Cortex of kidney (tissue), 1 donor: ENCODE measurements at places on chromosomes 13 and 19.

- DNase-seq = no peak
Measured at GRCh38 chr13:106318941-106319411, 216.5 kb downstream of the EFNB2 start.

GRCh38 chr19:19054939-19055440 is 8.8 kb upstream of the SLC25A42 start:
- DNase-seq = no peak

DNA sequence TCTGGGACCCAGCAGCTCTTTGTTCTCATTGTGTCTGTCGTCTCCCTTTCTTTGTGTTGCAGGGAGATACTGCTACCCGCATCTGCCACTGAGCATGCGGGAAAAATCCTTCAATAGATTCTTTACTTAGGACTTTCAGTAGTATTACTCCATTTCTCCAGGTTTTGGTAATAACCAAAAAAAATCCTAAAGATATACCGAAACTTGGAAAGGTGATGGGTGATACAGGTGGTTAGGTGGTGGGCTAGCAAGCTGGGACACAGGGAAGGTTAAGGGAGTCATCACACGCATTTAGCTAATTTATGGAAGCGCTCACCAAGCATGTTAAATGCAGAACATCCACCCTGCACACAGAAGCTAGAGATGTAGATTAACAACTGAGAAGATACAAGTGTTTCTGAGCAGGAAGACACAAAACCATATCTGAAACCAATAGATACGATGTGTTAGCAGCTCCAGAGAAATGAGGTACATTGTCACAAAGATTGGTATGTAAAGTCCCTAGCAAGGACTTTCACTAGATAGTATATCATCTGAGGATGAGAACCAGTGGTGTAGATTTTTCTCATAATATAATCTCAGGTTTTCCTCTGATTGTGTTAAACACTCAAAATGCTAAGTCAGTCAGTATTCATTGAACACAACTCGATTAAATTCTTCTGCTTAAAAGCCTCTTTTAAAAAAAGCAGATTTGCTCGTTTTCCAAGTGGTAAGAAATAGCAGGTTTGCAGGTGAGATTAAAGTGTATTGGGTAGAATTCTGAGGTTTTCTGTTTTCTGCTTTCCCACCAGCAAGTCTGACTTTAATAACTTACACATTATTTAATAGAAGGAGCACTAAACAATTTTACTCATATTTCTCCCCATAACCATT is 1.2 kb upstream of the SLAIN1 start:
- no peak for DNase-seq

DNA sequence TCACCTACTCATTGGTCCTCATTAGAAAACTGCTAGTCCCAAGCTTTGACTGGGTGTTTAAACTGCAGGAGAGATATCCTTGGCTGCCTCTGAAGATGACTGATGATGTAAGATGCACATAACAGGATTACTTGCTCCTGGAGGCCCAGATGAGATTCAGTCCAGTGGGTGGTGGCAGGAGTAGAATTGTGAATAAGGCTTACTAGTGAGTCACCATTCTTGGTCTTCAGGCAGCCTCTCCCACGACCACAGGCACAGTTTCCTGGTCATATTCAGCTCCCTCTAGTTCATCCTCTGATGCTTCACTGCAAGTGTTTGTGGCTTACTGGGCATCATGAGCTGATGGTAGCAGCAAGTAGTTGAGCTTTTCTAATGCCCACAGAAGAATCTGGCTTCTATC is 12.1 kb downstream of the SERTM1 start:
- no peak for DNase-seq

DNA sequence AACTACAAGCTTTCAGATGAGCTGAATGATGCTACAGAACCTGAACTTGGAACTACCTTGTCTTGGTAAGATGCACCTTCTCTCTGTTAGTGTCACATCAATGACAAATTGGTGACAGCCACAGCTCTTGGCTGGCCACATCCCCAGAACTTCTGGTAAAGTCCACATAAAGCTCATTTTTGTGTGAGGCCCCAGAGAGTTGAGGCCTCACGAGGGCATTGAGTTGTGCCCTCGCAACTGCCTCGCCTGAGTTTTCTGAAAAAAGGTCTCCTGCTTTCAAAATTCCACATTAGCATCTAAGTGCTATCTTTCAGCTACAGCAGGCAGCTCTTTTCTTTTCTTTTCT is 42.6 kb downstream of the MRPL57 start:
- DNase-seq = no peak

- no peak for DNase-seq
Measured at GRCh38 chr19:9528757-9529336, 9.6 kb downstream of the ZNF426 start.

DNA sequence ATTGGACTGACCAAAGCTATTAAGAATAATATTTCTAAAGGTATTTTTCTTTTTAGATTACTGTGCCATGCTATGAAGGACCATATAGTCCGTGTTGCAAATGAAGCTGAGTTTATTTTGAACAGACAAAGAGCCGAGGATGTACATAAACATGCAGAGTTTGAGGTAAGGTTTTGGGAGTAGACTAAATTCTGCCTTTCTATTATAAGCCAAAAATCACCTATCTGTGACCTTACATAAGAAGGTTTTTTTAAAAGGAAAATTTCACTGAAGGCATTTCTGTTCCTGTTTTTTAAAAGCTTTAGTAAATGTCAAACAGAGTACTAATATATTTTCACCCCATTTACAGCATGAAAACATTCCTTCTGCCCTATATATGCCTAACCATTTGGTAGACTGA is 127.4 kb downstream of the MAB21L1 start:
- no peak for DNase-seq

DNA sequence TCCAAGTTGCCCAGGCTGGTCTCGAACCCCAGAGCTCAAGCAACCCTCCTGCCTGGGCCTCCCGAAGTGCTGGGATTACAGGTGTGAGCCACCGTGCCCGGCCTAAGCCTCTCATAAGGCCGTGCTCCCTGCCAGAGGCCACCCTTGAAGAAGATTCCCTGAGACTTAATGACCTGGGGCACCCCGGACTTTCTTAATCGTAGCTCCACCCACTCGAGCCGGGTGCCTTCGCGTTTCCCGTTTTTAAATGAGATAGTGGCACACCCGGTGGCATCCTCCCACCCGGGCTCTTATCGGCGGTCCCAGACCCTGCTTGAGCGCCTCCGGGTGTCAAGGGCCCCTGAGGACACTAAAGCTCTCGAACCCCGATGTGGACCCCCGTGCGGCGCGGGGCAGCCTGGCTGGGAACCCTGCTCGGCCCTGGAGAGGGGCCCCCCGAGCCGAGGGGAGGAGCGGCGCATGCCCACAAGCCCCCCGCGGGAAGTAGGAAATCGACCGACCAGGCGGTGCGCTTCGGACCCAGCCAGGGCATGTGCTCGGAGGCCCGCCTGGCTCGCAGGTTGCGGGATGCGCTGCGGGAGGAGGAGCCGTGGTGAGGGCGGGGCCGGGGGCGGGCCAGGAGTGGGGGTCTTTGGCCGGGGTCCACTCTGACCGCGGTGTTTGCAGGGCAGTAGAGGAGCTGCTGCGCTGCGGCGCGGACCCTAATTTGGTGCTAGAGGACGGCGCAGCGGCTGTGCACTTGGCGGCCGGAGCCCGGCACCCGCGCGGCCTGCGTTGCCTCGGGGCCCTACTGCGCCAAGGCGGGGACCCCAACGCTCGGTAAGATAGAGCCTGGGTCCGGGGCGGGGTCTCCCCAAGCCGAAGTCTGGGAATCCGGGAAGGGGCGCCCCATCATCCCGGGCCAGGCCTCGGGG is at the start of gene ANKLE1:
ANKLE1 (plus strand) TSS at position 511 of the 914 bp plus-strand sequence; CDS start at position 531, 20 bp downstream.
- no peak for DNase-seq

- DNase-seq = no peak
Measured at GRCh38 chr13:111031531-111031961, 83.6 kb upstream of the ARHGEF7 start.
